ENCODE measurements at places on chromosomes 1 and 21. TPM values are rescaled to one million over a fixed set of nuclear protein-coding genes. Genes with fewer than 3 reads are reported as not detected.

DNA sequence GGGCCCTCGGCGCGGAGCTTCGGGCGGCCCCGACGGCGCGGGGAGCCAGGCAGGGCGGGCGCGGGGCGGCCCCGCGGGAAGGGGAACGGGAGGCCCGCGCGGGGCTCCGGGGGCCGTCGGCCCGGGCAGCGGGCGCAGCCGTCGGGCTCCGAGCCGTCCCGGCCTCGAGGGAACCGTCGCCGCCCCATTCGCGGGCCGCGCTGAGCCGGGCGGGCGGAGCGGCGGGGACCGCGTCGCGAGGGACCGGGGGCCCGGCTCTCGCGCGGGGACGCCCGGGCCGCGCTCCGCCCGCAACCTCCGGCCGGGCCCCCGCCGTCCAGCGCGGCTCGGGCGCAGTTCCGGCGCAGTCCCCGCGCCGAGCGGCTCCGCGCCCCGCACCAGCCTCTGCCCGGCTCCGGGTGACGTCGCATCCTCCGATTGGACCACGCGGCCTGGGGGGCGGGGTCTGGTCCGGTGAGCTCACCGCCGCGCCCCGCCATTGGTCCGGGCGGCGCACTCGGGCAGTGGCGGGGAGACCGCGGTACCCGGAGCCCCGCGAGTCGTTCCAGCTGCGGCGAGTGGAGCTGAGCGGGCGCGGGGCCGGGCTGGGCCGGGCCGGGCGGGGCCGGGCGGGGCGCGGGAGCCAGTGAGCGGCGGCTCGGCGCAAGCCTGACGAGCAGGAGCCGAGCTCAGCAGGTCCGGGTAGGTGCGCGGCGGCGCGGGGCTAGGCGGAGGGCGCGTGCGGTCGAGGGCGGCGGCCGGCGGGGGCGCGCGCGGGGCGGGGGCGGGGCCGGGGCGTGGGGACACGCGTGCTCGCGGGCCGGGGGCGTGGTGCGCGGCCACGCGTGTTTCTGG, 66.7 kb upstream of the VAMP3 start:
- peak; percentile 96 for DNase-seq
- H3K4me3 ChIP-seq: peak overlapping the region; percentile 80
- no peak overlapping the region for H3K27ac ChIP-seq
- no peaks in the 10 kb centered on the region for H3K36me3 ChIP-seq
- 0 out of 2 replicates have a peak, but pooled peaks cover 3% of the 10 kb centered on the region for H3K4me1 ChIP-seq
- peaks cover 5% of the 10 kb centered on the region for H3K27me3 ChIP-seq

DNA sequence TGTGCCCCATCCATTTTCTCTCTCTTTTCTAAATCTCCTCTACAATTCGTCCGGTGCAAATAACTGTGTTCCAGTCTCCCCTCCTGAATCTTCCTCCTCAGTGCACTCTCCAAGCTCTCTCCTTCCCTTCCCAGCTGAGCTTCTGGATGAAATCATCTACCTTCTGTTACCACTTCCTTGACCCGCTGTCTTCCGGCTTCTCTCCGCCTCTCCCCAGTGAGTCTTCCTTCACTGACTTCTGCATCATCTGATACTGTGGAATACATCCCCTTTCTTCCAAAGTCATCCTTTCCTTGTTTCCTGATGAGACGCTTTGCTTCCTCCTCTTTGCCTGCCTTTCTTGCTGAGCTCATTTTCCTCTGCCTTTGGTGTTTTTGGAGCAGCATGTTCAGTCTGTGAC, 96.9 kb downstream of the MAB21L3 start:
- no peak overlapping the region for H3K27ac ChIP-seq
- H3K4me1 ChIP-seq: no peaks in the 10 kb centered on the region
- no peaks in the 10 kb centered on the region for H3K36me3 ChIP-seq
- DNase-seq: no peak
- H3K27me3 ChIP-seq: no peaks in the 10 kb centered on the region
- H3K4me3 ChIP-seq: no peak overlapping the region

DNA sequence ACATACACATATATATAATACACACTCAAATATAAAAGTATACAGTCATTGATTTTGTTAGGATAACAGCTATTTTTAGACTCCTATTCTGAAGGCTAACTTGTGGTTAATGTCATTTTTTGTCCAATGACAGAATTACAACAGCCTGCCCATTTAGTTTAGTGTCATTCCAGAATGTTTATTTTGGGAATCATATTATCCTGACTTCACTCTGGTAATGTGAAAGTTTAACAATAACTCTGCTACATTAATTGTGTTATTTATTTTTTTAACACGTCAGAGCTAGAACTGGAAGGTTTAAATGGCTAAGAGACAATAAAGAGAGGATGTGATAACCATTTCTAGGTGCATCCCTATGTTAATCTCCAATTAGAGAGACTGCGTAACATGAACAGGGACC, 648.1 kb downstream of the USP25 start:
- H3K4me1 ChIP-seq: no peaks in the 10 kb centered on the region
- no peak overlapping the region for H3K27ac ChIP-seq
- H3K36me3 ChIP-seq: no peaks in the 10 kb centered on the region
- no peak overlapping the region for H3K4me3 ChIP-seq

DNA sequence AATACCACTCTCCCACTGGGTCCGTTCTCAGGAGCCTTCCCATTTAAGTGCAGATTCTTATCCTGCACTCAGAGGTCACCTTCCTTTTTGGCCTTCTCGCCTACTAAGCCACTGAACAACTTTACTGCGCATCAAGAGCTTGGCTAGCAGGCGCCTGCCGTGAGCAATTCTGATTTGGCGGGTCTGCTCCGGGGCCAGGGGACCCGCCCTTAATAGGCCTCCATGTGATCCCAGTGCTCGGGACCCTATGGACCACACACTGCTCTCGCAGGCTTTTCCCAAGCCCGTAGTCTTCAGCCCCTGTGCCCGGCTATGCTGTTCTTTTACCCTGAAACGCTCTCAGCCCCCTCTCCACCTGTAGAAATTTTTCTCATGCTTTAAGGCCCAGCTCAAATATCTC, 45.1 kb downstream of the BCL9 start:
- no peak overlapping the region for H3K4me3 ChIP-seq
- peak; percentile 47 for DNase-seq
- peaks cover 40% of the 10 kb centered on the region for H3K27me3 ChIP-seq
- peaks cover 9% of the 10 kb centered on the region for H3K4me1 ChIP-seq
- peaks cover 7% of the 10 kb centered on the region for H3K36me3 ChIP-seq

GRCh38 chr21:24428591-24429199, 1178.6 kb downstream of the MRPL39 start:
- peaks cover 1% of the 10 kb centered on the region for H3K36me3 ChIP-seq
- DNase-seq: no peak
- no peaks in the 10 kb centered on the region for H3K4me1 ChIP-seq
- no peak overlapping the region for H3K27ac ChIP-seq

DNA sequence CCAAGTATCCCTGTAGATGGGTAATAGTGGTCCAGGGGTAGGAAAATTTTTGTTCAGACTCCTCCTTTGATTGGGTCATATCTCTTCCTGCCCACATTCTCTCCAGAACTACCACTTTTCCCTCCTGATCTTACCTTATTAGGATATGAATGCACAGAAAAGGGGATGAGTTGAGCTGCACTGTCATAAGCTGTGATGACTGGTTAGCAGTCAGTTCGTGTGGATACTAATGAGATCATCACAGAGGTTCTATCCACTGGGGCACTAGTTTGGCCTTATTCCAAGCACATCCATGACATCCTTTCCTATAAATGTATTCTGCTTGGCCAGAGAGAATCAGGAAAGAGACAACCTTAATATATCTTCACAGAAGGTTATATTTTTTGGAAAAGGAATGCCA, 22.1 kb upstream of the TBX15 start:
- no peaks in the 10 kb centered on the region for H3K4me1 ChIP-seq
- H3K27me3 ChIP-seq: peaks cover 33% of the 10 kb centered on the region
- H3K27ac ChIP-seq: no peak overlapping the region
- no peak overlapping the region for H3K4me3 ChIP-seq
- DNase-seq: no peak

DNA sequence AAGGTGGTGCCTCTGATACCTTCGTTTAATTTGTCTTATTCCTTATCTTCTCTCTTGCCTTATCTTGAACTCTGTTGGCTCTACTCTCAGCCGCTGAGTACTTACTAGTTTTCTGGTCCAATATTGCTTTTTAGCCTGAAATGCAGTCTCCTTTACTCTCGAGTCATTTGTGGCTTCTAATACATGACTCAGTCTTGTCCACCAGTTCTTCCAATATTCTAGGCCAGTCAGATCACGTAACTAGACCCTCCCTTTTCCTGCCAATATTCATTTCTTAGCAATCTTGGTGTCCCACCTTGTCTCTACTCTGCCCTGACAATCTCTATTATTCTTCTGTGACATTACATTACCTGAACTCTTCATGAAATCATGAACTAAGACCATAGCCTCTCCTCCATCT, 555.8 kb downstream of the DPYD start:
- H3K27me3 ChIP-seq: no peaks in the 10 kb centered on the region
- DNase-seq: no peak
- no peak overlapping the region for H3K27ac ChIP-seq
- H3K4me3 ChIP-seq: no peak overlapping the region

- no peak overlapping the region for H3K4me3 ChIP-seq
- DNase-seq: no peak
- H3K4me1 ChIP-seq: no peaks in the 10 kb centered on the region
- peaks cover 3% of the 10 kb centered on the region for H3K36me3 ChIP-seq
Measured at GRCh38 chr1:31426249-31426922, 13.4 kb downstream of the SERINC2 start.

DNA sequence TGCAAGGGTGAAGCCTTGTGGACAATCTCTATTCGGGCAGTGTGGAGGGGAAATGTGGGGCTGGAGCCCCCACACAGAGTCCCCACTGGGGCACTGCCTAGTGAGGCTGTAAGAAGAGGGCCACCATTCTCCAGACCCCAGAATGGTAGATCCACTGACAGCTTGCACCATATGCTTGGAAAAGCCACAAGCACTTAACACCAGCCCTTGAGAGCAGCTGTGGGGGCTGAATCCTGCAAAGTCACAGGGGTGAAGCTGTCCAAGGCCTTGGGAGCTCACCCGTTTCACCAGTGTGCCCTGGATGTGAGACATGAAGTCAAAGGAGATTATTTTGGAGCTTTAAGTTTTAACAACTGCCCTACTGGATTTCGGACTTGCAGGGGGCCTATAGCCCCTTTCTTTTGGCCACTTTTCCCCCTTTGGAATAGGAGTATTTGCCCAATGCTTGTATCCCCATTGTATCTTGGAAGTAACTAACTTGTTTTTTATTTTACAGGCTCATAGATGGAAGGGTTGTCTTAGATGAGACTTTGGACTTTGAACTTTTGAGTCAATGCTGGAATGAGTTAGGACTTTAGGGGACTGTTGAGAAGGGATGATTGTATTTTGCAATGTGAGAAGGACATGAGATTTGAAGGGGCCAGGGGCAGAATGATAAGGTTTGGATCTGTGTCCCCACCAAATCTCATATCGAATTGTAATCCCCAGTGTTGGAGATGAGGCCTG, 16.3 kb upstream of the COL6A1 start:
- H3K36me3 ChIP-seq: peaks cover 25% of the 10 kb centered on the region
- no peaks in the 10 kb centered on the region for H3K27me3 ChIP-seq
- H3K27ac ChIP-seq: no peak overlapping the region
- no peaks in the 10 kb centered on the region for H3K4me1 ChIP-seq
- no peak for DNase-seq
- no peak overlapping the region for H3K4me3 ChIP-seq

DNA sequence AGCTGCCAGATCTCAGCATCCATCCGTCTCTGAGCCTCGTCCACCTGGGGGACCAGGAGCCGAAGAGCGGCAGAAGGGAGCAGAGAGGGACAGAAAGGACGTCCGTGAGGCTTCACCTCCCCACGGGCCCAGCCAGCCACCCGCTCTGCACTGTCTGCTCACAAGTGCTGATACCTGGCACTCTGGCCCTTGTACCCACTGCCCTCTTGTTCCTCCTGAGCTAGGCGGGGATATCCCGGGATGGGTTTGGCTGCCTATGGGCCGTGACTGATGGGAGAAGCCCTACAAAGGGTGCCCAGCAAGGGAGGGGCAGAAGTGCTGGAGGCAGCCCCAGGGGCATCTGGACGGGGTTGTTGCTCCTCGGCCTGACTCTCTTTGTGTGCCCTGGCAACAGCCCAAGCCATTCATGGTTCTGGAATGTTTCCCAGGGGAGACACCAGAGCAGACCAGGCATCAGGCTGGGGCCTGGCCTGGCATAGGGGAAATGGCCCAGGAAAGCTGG, 57.6 kb downstream of the LDLRAD2 start:
- no peak overlapping the region for H3K4me3 ChIP-seq
- H3K4me1 ChIP-seq: peaks cover 7% of the 10 kb centered on the region
- no peak overlapping the region for H3K27ac ChIP-seq
- no peaks in the 10 kb centered on the region for H3K27me3 ChIP-seq

- no peak overlapping the region for H3K27ac ChIP-seq
- H3K4me1 ChIP-seq: no peaks in the 10 kb centered on the region
- H3K27me3 ChIP-seq: no peaks in the 10 kb centered on the region
- no peaks in the 10 kb centered on the region for H3K36me3 ChIP-seq
Measured at GRCh38 chr1:248751635-248752034, 3.9 kb downstream of the LYPD8 start.

- no peaks in the 10 kb centered on the region for H3K4me1 ChIP-seq
- H3K4me3 ChIP-seq: no peak overlapping the region
- H3K27ac ChIP-seq: no peak overlapping the region
- H3K27me3 ChIP-seq: no peaks in the 10 kb centered on the region
- DNase-seq: no peak
Measured at GRCh38 chr1:22971611-22972405, 858 bp downstream of the LACTBL1 start.

DNA sequence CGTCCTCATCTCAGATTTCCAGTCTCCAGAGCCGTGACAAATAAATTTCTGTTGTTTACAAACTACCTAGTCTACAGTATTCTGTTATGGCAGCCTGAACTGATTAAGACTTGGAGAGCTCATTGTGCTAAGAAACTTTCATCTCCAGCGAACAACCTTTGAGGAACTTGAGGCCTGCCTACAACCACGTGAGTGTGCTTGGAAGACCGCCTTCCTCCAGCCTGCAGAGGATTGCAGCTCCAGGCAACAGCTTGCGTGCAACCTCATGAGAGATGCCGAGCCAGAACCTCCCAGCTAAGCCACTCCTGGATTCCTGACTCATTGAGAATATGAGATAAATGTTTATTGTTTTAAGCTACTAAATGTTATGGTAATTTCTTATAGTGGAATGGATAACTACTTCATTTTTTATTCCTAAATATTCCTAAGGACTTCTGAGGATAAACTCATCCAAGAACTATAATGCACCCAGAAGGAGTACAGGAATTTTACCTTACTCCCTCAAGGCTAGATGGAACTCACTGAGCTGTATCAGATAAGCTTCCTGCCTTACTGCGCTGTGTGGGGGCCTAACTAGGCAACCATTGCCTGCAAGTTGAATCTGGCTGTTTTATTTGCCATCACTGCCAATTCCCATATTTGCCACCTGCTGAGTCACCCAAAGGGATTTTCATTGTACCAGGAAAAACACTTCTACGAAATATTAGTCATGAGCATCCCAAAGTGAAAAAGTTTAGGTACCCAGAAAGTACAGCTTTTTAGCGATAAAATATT, 17.6 kb downstream of the FAM177B start:
- H3K4me3 ChIP-seq: no peak overlapping the region
- H3K36me3 ChIP-seq: no peaks in the 10 kb centered on the region
- no peak for DNase-seq
- no peak overlapping the region for H3K27ac ChIP-seq

Gene KCNK2
- 0.44 TPM for total RNA-seq

Gene CCDC17
- 1.9 TPM for total RNA-seq

Gene S100A2
- total RNA-seq: 0.92 TPM

Gene PTPRF
- 192 TPM for total RNA-seq

Gene HDAC1
- total RNA-seq: 162 TPM

Gene LCE6A
- total RNA-seq: not detected

Measured in H9 (cell line).